ENCODE measurements at places on chromosomes 7 and 10. TPM values are rescaled to one million over a fixed set of nuclear protein-coding genes. Genes with fewer than 3 reads are reported as not detected.

The SRRM3 gene
- 3.8 TPM for total RNA-seq

The CYP3A7 gene
- total RNA-seq = not detected

The TMEM178B gene
- total RNA-seq = 0.04 TPM

The AKR1B15 gene
- total RNA-seq = 0.14 TPM

The PLCE1 gene
- 0.80 TPM for total RNA-seq

The AIMP2 gene
- 294 TPM for total RNA-seq

The NUDT5 gene
- total RNA-seq = 107 TPM

The DGKI gene
- total RNA-seq = 1.5 TPM

The GRID2IP gene
- not detected for total RNA-seq

The PHKG1 gene
- total RNA-seq = not detected

The GLCCI1 gene
- 8.1 TPM for total RNA-seq

The HDAC9 gene
- total RNA-seq = 12.8 TPM

The ARMC10 gene
- total RNA-seq = 57.7 TPM

The STAMBPL1 gene
- total RNA-seq = 9.0 TPM

The SSBP1 gene
- total RNA-seq = 516 TPM

The ALDH18A1 gene
- 80.4 TPM for total RNA-seq

The ODAD2 gene
- 1.8 TPM for total RNA-seq

The GNG11 gene
- 58.5 TPM for total RNA-seq

The LIPK gene
- not detected for total RNA-seq

The PNLIPRP1 gene
- not detected for total RNA-seq

The MALRD1 gene
- not detected for total RNA-seq

The HIPK2 gene
- total RNA-seq = 15.4 TPM

The MMD2 gene
- total RNA-seq = not detected

The CREB5 gene
- 8.0 TPM for total RNA-seq

The SLC16A12 gene
- 0.08 TPM for total RNA-seq

The NKX1-2 gene
- 0.02 TPM for total RNA-seq

The PPP1R17 gene
- not detected for total RNA-seq

The BAG3 gene
- 8.8 TPM for total RNA-seq

The HSPA12A gene
- total RNA-seq = 5.4 TPM

The NPSR1 gene
- total RNA-seq = not detected

The SMO gene
- 15.5 TPM for total RNA-seq

The NUTM2A gene
- total RNA-seq = 0.37 TPM

The NUP42 gene
- 90.5 TPM for total RNA-seq

The DHX32 gene
- 82.1 TPM for total RNA-seq

The TCF7L2 gene
- total RNA-seq = 3.3 TPM

The SH2D4B gene
- total RNA-seq = not detected

The STEAP1B gene
- total RNA-seq = 1.1 TPM
